ENCODE measurements at places on chromosomes 11 and 22.

DNA sequence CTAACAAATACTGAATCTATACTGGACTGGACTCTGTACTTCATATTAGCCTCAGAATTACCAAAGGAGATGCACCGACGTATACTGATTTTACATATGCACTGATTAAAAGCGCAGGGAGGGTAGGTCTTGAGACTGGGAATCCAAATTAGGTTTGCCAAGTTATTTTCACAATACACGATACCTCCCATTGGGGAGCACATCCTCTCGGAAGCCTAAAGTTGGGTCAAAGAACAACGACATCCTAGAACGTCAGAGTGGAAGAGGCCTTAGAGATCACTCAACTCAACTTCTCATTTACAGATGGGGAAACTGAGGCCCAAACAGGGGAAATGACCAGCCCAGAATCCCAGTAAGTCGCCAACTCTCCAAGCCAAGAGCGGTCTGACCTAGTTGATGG is 626 bp downstream of the DNAL4 start:
- no peak for DNase-seq

DNA sequence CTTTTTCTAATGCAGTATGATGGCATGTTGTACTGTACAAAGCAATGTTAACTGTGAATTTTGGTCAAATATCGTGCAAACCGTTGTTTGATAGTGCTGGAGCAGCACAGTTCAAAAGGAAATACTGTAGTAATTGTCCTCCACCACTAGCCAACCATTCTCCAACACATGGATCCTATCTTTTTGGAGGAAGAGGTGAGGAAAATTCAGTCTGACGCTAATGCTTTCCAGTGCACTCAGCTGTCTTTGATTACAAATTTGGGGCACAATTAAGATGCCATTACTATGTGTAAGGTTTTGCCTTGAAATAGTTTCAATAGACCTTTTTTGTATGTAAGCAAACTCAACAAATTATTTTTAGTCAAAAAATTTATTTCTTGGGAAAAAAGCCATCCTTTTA is 240.5 kb upstream of the CCDC179 start:
- no peak for DNase-seq

DNA sequence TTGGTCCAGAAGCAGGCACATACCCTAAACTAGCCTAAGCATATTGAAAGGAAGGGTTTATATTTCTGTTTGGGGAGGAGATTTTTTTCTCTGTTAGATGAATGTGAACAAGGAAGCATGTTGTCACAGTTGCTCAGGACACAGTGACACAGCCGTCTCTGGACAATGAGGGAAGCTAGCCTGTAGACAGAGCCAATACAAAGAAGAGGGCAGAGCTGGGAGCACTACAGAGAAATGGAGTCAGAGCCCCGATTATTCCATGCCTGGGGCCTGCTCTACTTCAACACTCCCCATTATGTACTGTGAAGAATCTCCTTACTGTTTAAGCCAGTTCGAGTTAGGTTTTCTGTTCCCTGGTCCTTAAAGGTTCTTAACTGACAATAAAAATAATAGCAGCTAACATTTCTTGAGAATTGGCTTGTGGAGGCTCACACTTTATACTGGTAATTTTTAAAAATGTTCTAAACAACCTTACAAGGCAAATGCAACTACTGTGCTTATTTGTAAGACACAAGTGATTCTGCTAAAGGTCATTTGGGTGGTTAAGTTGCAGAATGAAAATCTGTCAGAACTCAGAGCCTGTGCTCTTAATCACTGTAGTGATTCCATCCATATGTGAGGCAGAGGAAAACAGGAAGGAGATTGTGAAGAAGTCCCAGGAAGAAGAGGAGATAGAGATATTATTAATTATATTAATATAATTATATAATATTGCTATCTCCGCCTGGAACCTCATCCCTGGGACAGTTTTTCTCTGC is 58.8 kb upstream of the RRAS2 start:
- DNase-seq = no peak

- DNase-seq = peak; percentile 58
Observed at GRCh38 chr11:776561-777287, 563 bp downstream of the GATD1 start.

DNA sequence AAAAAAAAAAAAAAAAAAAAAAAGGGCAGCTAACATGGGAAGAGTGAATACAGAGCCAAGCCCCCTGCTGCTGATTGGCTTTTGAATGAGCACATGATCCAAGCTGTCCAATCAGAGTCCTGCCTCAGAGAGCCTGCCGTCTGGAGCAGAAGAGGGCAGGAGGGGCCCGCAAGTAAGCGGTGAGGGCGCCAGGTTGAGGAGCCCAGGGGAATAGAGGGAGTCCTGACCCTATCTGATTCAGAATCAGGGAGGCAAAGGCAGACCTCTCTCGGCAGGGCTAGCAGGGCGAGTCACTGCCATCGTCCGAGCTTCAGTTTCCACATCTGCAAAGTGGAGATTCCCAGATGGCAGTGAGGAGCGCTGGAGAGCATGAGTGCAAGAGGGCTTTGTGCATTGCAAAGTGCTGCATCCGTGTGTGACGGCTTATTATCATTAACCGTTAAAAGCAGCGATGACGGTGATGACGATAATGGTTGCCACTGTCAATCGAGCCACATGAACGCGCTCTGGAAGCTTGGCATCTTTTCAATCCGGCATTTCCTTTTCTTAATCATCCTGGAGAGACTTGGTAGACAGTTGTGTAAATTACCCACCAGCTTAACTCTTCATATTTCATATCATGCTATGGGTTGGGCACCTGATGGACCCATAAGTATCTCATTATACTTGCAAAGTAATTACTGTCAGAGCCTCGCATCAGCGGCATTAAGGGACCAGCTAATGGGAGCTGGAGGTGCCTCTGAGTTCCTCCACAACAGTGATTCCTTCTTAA is 68.6 kb upstream of the ATXN10 start:
- peak; percentile 63 for DNase-seq

DNA sequence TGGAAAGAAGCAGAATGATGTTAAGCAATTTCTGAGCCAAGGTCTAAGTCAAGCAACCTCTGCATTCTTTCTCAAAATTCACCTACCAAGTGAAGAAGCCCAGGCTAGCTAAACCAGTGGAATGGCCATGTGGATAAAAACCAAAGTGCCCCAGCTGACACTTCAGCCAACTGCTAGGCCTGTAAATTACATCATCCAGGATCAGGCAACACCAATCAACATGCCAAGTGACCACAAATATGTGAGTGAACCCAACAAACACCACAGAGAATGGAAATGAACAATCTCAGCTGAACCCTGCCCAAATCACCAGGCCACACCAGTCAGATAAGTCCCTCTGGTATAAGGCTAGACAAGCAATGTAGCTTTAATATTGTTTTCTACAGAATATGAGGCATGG is 25.1 kb upstream of the FJX1 start:
- DNase-seq = no peak

GRCh38 chr11:96215110-96215782 is 127.7 kb downstream of the MAML2 start:
- no peak for DNase-seq

DNA sequence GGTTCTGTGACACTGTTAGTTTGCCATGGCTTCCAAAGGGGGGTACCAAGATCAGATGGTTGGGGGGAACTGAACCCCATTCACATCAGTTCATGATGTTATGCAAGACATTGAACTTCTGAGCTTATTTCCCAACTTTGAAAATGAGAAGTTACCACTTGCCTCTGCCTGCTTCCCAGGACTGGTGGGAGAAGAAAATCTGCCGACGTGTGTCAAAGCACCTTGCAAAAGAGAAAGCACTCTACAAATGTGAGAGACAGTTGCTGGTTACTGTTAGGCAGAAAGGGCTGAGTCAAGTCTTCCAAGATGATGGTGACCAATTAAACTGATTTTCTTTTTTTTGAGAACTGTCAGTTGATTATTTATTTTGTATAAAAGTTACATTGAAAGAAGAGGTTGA is 45.6 kb downstream of the SMCO4 start:
- no peak for DNase-seq

- no peak for DNase-seq
Observed at GRCh38 chr11:27688076-27688475, 12.2 kb downstream of the BDNF start.

GRCh38 chr22:44460287-44460686 is 37.7 kb downstream of the RTL6 start:
- no peak for DNase-seq

DNA sequence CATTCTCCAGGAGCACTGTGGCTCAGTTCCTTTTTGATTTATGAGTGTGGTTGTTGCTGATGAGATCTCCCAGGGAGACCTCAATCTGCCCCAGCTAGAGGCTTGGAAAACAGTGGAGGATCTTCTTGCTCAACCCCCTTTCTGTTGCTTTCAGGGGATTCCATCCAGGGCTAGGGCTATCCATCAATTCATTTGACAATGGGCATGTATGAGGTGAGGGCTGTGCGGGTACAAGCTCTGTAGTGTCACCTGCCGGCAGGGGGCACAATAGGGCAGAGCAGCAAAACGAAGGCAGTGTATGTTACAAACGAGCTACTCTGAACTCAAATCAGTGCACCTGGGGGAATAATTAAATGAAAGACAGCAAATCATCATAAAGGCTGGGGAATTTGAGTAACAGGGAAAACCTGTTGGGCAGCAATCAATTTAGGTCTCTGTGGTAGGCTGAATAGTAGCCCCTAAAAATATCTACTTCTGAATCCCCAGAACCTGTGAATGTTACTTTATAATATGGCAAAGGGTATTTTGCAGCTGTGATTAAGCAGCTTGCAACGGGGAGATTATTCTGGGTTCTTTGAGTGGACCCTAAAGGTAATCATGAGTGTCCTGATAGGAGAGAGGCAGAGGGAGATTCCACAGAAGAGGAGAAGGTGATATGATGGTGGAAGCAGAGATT is 170.3 kb upstream of the ZBED5 start:
- peak; percentile 71 for DNase-seq
